Peyer's patch (tissue), 4 donors: ENCODE measurements at places on chromosomes 6 and 20. TPM values are rescaled to one million over a fixed set of nuclear protein-coding genes. Genes with fewer than 3 reads are reported as not detected.

GRCh38 chr6:67933278-67933677, 701.8 kb upstream of the ADGRB3 start:
- H3K36me3 ChIP-seq: no peaks in the 10 kb centered on the region
- H3K27me3 ChIP-seq: no peaks in the 10 kb centered on the region
- DNase-seq: no peak
- no peak overlapping the region for H3K27ac ChIP-seq

The CRIP3 gene
- total RNA-seq: 6.8 TPM

GRCh38 chr6:112988748-112989147, 641.6 kb downstream of the RFPL4B start:
- H3K4me1 ChIP-seq: no peaks in the 10 kb centered on the region
- no peaks in the 10 kb centered on the region for H3K36me3 ChIP-seq
- H3K4me3 ChIP-seq: no peak overlapping the region
- no peak for DNase-seq
- no peak overlapping the region for H3K27ac ChIP-seq
- H3K27me3 ChIP-seq: no peaks in the 10 kb centered on the region

The FAM217A gene
- not detected for total RNA-seq

DNA sequence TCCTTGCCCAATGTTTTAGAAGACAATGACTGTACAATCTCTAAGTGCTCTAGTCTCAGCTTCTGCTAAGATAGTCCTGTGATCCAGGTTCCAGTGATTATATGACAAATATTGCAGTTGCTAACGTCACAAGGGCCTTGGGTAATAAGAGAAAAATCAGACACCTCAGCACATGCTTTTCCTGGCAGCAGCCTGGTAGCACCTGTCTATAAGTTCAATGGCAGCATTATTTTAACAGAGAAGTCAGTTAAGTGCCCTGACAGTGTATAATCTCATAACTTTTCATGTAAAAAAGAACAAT, 121.3 kb upstream of the BCLAF1 start:
- H3K27me3 ChIP-seq: no peaks in the 10 kb centered on the region
- no peak for DNase-seq
- no peak overlapping the region for H3K4me3 ChIP-seq
- no peaks in the 10 kb centered on the region for H3K36me3 ChIP-seq
- H3K27ac ChIP-seq: no peak overlapping the region

The NRSN2 gene
- total RNA-seq: 5.5 TPM

The CDC40 gene
- 12.7 TPM for total RNA-seq

GRCh38 chr20:45359069-45359405, 3.9 kb upstream of the SYS1 start:
- no peaks in the 10 kb centered on the region for H3K36me3 ChIP-seq
- H3K27ac ChIP-seq: peak overlapping the region; percentile 73
- DNase-seq: no peak
- peaks cover 51% of the 10 kb centered on the region for H3K4me1 ChIP-seq
- no peaks in the 10 kb centered on the region for H3K27me3 ChIP-seq
